HFFc6 (cell line): ENCODE measurements at places on chromosomes 6 and 20. TPM values are rescaled to one million over a fixed set of nuclear protein-coding genes. Genes with fewer than 3 reads are reported as not detected.

DNA sequence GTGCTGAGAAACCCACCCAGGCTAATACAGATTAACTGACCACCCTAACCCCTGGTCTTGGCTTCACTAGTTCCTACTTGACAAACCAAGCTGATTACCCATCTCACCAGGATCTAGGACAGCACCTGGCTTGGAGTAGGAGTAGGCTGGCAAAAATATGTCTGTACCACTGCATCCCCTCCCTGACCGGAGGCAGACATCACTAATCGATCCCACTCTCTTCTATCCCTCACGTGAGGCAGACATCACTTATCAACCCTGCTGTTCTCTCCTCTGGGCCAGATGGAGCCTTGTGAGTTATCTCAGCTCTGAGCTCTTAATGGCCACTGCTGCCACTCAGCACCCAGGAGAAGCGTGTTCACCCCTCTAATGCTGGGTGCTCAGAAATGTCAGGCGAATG, 324.3 kb downstream of the CDH4 start:
- DNase-seq: no peak

Gene TRAPPC3L
- total RNA-seq: 0.15 to 0.31 TPM in 2 of 3 replicates, not detected in the other

Gene ZSCAN16
- 0.87 to 1.2 TPM (median 1.2 TPM) in 3 replicates for total RNA-seq

DNA sequence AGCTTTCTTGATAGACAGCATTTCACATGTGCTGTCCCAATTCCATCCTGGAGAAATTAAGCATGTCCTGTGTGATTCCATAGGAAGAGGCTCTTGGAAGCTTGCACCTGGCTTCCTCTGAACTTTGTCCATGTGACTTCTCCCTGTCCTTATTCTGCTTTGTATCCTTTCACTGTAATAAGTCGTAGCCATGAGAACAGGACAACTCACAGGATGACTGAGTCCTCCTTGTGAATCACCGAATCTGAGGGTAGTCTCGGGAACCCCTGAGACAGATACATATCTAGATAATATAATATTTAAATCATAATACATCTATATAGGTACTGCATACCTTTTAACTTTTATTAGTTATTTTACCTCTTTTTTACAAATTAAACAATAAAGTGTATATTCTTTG, 156.7 kb upstream of the THEMIS start:
- DNase-seq: peak; percentile 33

DNA sequence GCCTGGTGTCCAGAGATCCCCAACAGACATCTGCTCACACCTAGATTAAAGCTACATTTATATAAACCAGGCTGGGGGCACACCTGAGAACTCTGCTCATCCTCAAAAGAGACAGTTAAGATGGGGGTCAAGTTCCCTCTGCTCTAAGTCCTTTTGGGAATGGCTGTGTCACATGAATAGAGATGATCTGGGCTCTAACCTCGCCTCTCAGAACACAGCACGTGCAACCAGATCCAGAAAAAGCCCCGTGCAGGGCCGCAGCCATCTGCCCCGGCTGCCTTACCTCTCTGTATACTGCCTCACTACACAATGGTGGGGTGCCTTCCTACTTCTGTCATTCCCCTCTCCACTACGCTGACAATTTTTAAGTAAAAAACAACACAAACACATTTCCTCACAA, 5.9 kb downstream of the MTCH1 start:
- DNase-seq: no peak

- no peak for DNase-seq
Measured at GRCh38 chr6:150176152-150176551, 33.3 kb downstream of the PPP1R14C start.

Gene PLG
- total RNA-seq: not detected in 3 replicates

- no peak for DNase-seq
Measured at GRCh38 chr20:11180186-11180585, 506.4 kb upstream of the JAG1 start.

Gene MRPL14
- 57.4 and 58.7 TPM in 2 replicates for total RNA-seq

GRCh38 chr6:42502990-42503389, 51.3 kb upstream of the TRERF1 start:
- DNase-seq: no peak

DNA sequence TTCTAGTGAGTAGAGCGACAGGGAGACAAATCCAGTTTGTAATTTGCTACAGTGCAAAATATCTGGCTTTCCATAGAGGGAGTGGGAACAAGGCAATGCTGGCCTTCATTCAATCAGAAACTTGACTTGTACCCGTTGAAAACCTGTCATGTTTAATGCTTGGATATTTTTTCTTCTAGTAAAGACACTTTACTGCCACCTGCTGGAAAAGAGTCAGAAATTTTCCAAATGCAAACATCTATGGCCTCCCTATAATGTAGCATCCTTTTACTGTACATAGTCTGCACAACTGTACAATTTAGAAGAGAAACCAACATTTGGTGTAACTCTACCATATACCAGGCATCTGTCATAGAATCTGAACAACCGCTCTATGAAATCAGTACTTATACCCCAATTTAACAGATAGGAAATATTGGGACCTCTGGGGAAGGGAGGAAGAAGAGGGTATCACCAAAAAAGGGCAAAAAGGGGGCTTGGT, 16.7 kb upstream of the TBC1D20 start:
- DNase-seq: peak; percentile 57

DNA sequence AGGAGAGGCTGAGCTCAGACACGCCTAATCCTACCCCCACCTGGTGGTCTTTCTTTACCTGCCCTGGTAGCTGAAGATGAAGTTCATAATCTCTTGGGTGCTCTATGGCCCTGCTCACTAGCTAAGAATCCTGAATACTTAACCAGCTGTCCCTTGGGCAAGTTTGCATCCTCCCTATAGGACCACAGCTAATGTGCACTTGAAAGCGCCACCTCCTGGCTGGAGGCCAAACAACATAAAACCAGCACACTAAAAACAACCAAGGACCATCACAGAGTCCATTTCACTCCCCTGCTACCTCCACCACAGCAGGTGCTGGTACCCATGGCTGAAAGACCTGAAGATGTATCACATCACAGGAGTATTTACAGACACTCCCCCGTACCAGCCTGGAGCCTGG, 155.5 kb upstream of the SLC24A3 start:
- no peak for DNase-seq

Gene APCDD1L
- total RNA-seq: 13.6 to 37.3 TPM (median 21.0 TPM) in 3 replicates
